Right ventricle myocardium inferior (tissue), 1 donor: ENCODE measurements at places on chromosomes 16 and 17. TPM values are rescaled to one million over a fixed set of nuclear protein-coding genes. Genes with fewer than 3 reads are reported as not detected.

DNA sequence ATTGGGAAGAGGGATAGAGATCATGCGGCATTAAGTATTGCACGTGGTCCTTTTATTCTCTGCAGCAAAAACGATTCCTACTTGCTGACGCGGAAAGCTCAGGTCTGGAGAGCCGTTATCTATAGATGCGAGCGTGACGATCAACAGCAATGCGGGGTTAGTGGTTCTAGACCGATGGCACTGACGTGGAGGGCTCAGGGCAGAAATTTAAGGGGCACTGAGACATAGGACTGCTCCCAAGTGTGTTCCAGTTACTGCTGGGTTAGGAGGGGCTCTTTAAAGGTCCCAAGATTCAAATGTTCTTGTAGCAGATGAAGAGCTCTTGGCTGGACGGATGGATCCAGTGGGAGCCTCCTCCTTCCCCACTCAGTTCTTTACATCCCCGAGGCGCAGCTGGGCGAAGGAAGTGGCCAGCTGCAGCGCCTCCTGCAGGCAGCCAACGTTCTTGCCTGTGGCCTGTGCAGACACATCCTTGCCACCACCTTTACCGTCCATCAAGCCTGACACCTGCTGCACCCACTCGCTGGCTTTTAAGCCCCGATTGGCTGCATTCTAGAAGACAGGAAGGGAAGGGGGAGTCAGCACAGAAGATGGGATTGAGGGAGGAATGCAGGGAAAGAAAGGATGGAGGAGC, 732 bp upstream of the EXOSC6 start:
- DNase-seq, result no peak

DNA sequence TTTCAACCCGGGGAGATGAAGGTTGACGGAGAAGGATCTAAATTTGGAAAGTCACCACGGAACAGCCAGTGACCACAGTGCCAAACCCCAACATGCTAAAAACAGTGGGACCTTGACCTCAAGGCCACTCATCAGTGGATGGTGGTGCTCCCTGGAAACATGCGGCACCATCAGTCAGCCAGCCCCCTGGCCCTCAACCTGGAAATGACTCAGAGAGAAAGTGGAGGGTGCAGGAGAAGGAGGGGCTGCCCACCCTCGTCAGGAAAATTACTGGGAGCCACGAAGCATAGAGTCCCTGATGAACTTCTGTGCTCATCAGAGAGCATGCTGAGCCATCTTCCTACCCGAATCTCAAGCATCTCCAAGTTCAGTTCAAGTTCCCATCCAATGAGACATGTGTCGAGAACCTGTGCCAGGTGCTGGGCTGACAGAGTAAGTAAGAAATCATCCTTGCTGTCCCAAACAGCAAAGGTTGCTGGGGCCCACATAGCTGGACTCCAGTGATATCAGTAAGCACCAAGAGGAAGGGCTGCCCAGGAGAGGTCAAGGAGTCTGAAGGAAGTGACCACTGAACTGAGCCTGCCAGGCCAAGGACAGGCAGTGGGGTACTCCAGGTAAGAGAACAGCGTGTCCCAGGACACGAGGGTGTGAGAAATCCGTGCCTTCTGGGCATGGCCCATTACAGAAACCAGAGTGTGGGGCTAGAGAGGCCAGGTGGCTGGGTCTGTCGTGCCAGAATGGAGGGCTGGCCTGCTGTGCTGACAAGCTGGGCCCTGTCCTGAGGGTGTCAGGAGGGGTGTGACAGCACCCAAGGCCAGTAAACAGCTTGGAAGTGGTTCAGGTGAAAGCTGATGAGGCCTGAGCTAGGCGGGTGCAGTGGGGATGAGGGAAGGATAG, 5.2 kb downstream of the PECAM1 start:
- DNase-seq, result peak; percentile 54

- DNase-seq, result no peak
These were observed 108.3 kb downstream of the RBFOX1 start for GRCh38 chr16:7440886-7441400.

GRCh38 chr16:3511286-3512180, 10.7 kb downstream of the CLUAP1 start:
- DNase-seq, result no peak

DNA sequence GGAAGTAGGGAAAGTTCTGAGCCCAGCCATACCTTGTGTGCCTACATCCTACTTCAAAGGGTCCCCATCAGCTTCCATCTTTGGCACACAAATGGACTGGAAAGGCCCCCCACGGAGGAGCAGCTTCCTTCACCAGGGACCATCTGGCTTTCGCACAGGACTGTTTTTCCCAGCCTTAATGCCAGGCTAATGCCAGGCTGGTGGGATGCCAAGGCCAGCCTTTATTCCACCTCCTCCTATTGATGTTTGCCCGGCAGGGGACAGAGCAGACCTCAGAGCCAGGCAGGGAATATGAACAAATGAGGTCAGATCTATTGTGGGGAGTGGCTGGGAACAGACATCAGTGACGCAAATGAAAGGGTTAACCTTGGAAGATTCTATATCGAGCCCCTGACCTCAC, 5.7 kb downstream of the GPR179 start:
- no peak for DNase-seq

DNA sequence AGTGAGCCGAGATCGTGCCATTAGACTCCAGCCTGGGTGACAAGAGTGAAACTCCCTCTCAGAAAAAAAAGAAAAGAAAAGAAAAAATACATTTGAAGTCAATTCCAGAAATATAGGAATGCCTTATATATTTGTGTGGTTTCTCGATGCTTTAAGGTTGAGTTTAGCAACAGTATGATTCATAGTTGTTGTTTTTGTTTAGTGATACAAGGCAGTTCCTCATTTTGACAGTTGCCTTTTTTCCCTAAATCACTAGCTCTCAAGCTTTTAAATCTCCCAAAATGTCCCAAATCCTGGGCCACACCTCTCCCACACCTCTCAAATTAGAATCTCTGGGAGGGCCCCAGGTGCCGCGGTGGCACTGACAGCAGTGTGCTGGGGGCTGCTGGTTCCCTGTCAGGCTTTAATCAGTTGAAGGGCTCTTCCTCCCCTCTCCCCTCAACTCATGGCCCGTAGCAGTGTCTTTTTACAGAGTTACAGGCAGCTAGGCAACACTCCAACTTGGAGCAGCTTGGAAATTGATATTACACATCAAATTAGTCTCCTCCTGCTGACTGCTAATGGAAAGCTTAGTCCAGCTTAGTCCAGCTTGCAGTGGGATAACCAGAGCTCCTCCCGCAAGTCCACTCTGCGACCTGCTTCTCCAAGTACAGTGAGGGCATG, 58.4 kb downstream of the EPN2 start:
- DNase-seq, result no peak

GRCh38 chr17:52201767-52202519, 43.4 kb upstream of the CA10 start:
- no peak for DNase-seq

GRCh38 chr16:88472069-88472468, 19.0 kb downstream of the ZFPM1 start:
- DNase-seq, result no peak

SLC5A10 gene
- not detected for total RNA-seq

OTOP3 gene
- not detected for total RNA-seq
